Epithelial cell of prostate (primary cell): ENCODE measurements at places on chromosomes 5 and 9.

DNA sequence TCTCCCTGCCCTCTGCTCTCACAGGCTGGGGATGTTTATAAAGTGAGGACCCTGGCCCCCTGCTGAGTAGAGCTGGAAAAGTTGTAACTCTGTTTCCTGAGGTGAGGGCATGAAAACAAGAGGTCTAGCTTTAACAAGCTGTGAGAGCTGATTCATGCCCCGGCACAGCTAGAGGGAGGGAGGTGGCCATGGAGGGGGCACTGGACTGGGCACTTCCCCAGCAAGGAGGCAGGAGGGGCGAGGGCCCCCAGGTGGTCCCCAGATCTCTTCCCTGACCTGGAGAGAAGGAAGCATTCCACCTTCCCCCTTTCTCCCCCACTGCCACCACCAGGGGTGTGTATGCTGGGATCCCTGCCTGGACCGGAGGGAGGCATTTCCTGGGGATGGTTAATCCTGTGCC is at the start of gene MSMP:
Gene MSMP (minus strand): TSS at position 13 of the 400 bp plus-strand sequence. CDS start 147 bp downstream, outside the sequence.
- DNase-seq = no peak

DNA sequence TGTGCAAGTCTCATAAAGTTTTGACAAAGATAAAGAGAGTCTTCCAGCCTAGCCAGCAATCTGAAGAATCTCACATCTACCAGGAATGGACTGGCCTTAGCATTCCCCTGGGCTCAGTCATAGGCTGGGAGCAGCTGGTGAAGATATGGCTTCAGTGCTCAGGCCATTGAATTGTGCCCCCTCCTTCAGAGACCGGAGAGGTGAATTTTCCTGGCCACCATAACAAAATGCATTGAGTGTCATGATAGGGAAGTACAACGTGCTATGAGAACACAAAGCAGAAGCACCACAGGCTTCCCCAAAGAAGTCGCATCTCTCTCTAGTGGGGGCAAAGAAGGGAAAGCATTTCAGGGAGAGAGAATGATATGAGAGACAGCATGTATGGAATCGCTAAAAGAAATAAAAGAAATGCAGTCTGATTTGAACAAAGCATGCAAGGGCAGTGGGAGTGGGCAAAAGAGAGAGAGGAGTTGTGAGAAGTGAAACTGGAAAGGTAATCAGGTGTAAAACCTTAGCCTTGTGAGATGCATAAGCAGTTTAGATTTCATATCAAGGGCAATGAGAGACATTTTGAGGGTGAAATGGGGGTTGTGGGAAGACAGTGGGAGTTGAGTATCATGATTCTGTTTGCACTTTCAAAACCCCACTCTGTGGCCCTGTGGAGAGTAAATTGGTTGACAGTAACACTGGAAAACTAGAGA is 57.1 kb upstream of the NMUR2 start:
- DNase-seq = no peak

- no peak for DNase-seq
Observed at GRCh38 chr9:74643303-74643923, 146.3 kb downstream of the RORB start.

- no peak for DNase-seq
Observed at GRCh38 chr5:91109634-91110033, 273.5 kb downstream of the ARRDC3 start.

GRCh38 chr9:133374612-133375115 is 1.2 kb downstream of the SURF4 start:
- DNase-seq = no peak

- DNase-seq = no peak
Observed at GRCh38 chr5:71615809-71616208, 28.7 kb downstream of the MCCC2 start.

- DNase-seq = peak; percentile 44
Observed at GRCh38 chr5:94433397-94434163, 184.8 kb downstream of the KIAA0825 start.

DNA sequence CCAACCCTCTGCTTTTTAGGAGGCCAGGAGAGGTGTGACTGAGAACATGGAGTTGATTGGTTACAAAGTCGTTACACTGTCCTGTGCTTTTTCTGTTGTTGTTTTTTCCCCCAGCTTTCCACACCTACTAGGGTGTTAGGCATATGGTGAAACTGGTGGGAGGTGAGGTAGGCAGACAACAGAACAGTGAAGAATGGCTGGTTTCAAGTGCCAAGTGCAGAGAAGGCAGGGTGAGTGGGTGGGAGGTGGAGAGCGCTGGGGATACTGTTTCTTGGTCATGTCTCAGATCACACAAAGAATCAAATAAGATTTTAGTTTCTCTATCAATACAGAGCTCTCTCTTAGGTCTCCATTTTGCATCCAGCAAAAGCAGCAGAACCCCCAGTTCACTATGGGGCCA is 2.2 kb upstream of the SPTAN1 start:
- no peak for DNase-seq

DNA sequence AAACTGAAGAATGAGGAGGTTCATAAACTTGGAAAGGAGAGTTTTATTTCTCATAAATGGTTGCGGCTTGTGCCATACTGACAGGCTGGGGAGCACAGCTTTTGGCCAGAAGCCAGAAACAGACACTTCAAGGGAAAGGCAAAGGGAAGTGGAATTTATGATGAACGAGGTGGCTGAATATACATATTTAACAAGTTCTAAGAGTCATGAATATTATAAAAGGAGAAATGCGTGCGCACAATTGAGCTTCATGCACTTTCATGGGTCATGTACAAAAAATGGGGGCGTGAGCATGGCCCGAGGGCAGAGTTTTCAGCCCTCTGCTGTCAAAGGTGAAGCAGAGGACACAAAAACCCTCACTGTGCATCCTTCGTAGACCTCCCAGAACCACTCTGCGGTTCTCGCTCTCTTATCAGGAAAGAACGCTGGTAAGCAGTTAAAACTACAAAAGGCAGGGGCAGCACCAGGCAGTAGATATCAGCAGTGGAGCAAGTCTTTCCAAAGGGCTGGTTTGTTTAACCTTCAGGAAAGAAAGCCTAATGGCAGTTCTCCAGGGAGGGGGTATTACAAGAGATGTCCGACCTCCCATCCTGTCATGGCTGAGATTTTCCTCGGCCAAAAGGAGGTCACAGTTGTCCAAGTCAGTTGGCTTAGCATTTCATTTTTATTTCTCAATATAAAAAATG is 29.0 kb downstream of the AUH start:
- DNase-seq = no peak

DNA sequence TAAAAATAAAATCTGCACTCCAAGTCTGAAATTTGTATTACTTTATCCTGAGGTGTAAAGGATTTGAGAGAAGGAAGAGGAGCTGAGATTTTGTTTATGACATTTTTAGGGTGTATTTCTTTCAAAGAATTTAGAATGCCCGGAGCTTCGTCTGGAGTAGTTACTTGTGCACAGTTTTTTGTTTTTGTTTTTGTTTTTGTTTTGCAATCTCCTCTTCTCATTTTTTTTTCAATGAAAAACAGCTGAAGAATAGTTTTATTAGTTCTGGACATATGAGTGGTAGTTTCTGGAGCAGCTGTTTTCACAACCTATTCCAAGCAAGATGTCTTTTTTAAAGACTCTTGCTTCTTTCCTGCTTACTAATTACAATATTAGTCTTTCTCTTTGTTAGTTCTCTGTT is 408.2 kb upstream of the PTGER4 start:
- no peak for DNase-seq

- DNase-seq = peak; percentile 76
Observed at GRCh38 chr5:98975223-98975622, 46.4 kb upstream of the CHD1 start.

GRCh38 chr5:165834891-165835290 is 2329.5 kb downstream of the MAT2B start:
- DNase-seq = no peak

- DNase-seq = no peak
Observed at GRCh38 chr5:69331528-69332445, 814 bp downstream of the CCDC125 start.

DNA sequence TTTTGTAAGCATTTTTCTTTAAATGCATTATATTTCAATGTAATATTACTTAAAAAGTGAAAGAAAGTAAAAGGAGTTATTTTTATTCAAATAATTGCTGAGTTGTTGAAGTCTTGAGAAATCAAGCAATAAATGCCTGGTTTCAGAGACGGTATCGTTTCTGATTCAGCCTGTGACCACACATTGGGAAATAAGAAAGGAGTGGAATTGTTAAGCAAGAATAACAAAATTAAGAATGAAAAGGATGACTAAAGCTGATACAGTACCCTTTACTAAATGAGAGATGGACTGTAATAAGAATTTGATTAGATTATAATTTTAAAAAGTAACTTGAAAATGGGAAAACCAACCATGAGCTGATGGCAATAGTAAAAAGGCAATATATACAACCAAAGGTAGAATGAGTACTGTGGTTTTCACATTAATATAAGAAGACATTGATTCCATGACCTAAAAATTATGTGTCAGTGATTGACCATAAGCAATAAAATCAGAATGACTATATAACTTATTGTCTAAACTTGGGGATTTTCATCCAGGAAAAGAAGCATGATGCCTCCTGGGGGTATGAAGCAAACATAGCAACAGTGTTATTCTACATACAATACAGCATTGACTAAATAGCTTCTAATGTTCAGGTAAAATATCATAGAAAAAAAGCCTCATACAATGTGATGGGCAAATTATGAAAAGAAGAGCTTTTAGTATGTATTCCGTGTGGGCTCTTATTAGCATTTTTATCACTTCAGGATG is 101.9 kb upstream of the PRDM9 start:
- no peak for DNase-seq

- no peak for DNase-seq
Observed at GRCh38 chr5:66358741-66359140, 214.6 kb downstream of the SREK1 start.

DNA sequence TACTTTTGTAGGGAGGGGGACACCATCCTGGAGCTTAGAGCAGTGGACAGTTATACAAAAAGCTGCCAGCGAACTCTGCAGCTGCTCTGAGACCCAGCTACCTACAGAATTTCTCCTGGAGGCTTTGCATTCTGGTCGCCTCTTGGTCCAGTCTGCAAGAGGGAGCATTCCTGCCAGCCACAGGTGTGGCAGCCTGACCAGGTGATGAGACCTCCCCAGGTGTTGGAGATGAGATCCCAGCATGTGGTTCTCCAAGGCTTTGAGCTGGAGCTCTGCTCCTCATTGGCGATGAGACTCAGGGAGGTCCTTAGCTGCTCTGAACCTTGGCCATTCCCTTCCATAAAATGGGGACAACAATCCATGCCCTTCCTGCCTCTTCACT is 69.3 kb downstream of the RGS3 start:
- no peak for DNase-seq

GRCh38 chr5:116380621-116381020 is 194.0 kb downstream of the SEMA6A start:
- DNase-seq = no peak

DNA sequence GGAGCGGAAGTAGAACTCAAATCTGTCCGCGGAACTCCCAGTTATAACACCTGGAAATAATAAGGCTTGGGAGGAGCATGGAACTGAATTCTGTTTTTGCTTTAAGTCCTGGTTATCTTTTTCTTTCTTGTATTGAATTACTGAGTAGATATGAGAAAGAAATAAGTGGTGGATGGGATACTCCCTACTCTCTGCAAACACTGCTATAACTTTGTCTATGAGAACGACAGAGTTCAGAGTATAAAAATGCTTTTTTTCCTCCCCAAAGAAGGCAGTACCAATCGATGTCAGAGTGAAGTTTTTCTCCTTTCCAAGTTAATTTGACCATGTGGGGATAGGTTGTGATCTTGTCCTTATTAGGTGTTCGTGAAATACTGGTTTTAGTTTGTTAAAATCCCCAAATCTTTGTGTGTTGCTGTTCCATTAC is 1.2 kb downstream of the RIC1 start:
- no peak for DNase-seq

DNA sequence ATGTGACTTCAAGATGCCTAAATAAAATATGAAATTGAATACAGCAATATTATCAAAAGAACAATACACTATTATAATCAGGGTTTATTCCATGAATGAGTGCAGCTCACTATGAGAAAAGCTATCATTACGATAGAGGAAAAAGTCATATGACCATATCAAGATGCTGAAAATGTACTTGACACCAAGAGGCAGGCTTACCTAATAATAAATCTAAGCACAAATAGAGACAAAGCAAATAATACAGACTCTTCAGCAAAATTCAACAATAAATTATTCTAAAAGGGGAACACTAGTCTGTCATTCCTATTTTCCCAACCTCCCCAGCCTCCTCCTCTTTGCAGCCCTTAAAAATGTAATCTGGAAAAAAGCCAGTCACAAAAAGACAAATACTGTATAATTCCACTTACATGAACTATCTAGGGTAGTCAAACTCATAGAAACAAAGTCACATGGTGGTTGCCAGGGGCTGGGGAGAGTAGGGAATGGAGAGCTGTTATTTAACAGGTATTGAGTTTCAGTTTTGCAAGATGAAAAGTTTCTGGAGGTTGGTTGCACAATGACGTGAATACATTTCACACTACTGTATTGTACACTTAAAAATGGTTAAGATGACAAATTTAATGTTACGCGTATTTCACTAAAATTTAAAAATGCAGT is 148.4 kb downstream of the NFIB start:
- no peak for DNase-seq

DNA sequence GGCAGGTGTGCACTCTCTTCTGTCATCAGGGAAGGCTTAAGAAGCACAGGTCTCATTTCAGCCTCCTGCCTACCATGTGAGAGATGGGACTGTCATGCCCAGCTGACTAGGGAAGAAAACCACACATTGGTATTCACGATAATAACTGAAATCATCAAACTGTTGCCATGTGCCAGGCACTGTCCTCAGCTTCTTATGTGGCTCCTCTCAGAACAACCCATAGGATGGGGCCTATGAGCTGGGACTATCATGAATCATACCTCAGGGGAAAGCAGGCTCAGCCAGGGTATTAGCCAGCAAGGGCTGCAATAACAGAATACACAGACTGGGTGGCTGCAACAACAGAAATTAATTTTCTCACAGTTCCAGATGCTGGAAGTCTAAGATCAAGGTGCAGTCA is 3.3 kb downstream of the AFAP1L1 start:
- DNase-seq = no peak

DNA sequence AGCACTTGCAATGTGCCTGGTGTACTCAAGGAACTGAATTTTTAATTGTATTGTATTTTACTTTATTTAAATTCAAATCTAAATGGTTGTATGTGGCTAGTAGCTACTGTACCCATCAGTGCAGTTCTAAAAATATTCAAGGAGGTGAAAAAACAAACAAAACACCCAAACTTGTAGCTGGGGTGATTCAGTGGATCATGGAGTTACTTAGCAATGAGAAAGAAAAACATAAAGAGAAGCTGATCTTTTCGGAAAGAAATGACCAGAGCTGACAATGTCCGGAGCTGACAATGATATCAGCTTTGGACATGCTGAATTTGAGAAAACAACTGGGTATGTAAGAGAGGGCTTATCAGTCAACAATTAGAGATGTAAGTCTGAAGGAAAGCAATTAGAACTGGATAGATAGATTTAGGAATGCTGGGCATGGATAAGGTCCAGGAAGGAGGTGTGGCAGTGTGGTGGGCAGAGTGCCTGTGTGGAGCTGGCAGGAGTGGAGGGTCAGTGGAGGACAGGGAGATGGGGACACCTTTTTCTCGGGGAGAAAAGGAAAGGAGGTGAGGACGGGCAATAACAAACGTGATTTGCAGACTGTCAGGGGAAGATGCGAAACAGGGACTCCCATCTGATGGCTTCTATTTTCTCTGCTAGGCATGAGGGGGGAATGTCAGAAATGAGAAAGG is 113.2 kb downstream of the DCP2 start:
- no peak for DNase-seq
